Endodermal cell (in vitro differentiated cells): ENCODE measurements at places on chromosomes 5 and 9. TPM values are rescaled to one million over a fixed set of nuclear protein-coding genes. Genes with fewer than 3 reads are reported as not detected.
A peak's percentile ranks its signal among the peaks of the same experiment; 100 is the strongest.

DNA sequence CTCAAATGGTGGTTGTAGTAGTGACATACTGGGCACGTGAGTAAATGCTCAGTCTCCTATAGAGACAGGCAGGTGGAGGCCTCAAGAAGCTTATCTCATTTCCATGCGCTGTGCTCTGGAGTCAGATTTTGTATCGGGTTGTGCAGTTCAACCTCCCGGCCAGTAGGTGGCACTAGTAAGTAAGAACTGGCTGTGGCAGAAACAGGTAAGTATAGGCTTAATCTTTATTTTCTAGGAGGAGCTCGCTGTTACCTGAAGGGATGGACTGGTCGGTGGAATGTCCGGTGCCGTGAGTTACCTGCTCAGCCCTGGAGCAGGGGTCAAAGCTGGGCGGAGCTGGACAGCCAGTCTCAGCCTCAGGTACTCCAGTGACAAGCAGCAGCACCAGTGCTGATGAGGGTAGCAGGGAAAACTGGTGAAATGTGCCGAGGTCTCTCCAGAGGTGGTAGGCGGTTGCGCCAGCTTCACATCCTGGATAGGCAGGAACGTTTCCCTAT is 880.1 kb upstream of the SEMA6A start:
- DNase-seq, result peak; percentile 93
- no peak overlapping the region for H3K4me3 ChIP-seq
- no peak overlapping the region for H3K27ac ChIP-seq
- no peaks in the 10 kb centered on the region for H3K36me3 ChIP-seq
- no peaks in the 10 kb centered on the region for H3K4me1 ChIP-seq

Gene ZNF658
- total RNA-seq, result 5.9 to 7.9 TPM (median 7.7 TPM) in 3 replicates

DNA sequence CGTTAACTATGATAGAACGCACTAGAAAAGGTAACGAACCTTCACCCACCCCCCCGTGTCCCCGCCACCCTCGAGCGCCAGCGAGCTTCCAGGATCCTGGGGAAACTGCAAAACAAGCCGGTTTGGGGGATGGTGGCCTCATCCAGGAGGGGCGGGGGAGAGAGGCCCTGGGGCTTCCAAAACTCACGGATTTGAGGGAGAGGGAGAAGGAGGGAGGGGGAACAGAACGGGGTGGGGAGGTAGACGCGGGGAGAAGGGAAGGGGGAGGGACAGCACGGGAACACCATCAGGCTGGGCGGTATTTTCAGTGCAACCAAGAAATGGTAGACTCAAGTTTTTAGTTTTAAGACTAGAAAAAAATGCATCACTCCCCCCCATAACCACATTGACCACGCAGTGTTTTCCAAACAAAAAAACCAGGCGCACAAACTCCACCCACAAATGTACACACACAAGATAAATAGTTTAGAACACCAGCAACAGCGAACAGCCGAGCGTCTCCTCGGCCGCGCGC is 1.4 kb downstream of the NRARP start:
- peak overlapping the region; percentile 72 for H3K27ac ChIP-seq
- peaks cover 3% of the 10 kb centered on the region for H3K4me1 ChIP-seq
- H3K36me3 ChIP-seq, result no peaks in the 10 kb centered on the region
- H3K4me3 ChIP-seq, result peak overlapping the region; percentile 90
- DNase-seq, result peak; percentile 84

GRCh38 chr9:76109953-76110352 is 219.5 kb downstream of the PCSK5 start:
- H3K4me3 ChIP-seq, result no peak overlapping the region
- no peak overlapping the region for H3K27ac ChIP-seq
- no peaks in the 10 kb centered on the region for H3K4me1 ChIP-seq
- no peaks in the 10 kb centered on the region for H3K36me3 ChIP-seq
- no peak for DNase-seq

GRCh38 chr5:132483101-132483500 is 7.5 kb downstream of the IRF1 start:
- no peak overlapping the region for H3K27ac ChIP-seq
- no peaks in the 10 kb centered on the region for H3K4me1 ChIP-seq
- no peaks in the 10 kb centered on the region for H3K27me3 ChIP-seq
- peaks cover 23% of the 10 kb centered on the region for H3K36me3 ChIP-seq
- no peak for DNase-seq

Gene TMEM174
- total RNA-seq, result not detected in 2 replicates

- H3K36me3 ChIP-seq, result no peaks in the 10 kb centered on the region
- H3K27me3 ChIP-seq, result no peaks in the 10 kb centered on the region
- no peak for DNase-seq
- H3K27ac ChIP-seq, result no peak overlapping the region
- no peak overlapping the region for H3K4me3 ChIP-seq
Observed at GRCh38 chr9:107435415-107435814, 54.2 kb downstream of the KLF4 start.

DNA sequence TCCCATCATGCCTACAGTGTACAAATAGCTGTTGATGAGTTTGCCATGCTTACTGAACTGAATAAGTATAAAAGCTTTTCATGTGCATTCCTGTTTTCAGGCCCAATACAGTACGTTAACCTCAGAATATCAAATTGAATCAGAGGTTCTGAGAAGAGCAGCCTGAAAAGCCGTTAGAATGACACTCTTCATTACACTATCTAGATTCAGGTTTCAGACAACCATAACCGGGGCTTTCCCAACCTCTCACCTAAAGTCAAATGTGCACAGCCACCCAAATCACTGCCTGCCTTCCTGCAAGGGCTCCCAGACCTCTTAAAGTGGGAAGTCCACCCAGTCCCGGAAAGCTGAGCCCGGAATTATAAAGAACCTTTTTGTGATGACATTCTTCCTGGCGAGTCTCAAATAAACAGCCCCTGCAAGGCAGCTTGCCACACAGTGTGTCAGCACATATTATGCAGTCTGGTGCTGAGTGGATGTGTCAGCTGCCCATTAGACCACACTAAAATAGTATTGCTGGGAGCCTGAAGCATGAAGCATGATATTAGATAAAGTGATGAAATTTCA is 245.8 kb downstream of the TLE4 start:
- peak; percentile 45 for DNase-seq
- H3K36me3 ChIP-seq, result no peaks in the 10 kb centered on the region
- no peak overlapping the region for H3K27ac ChIP-seq
- H3K4me1 ChIP-seq, result no peaks in the 10 kb centered on the region

DNA sequence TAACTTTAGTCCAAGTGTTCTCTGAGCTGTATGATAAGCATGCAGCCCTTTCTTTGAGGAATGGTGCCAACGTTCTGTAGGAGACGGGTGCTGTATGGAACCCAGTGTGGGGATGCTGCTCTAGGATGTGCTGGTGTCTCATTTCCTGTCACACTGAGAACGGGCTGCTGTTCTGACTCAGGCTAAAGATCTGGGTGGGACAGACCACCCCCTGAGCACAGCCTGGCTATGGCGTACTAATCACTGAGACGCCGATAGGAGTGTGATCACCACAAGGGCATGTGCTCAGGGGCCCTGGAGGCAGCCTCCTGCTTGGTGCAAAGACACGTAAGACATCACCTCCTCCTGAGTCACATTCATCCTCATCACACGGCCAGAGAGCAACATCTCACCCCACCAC is 240.4 kb downstream of the IRX2 start:
- H3K36me3 ChIP-seq, result no peaks in the 10 kb centered on the region
- no peak overlapping the region for H3K4me3 ChIP-seq
- no peaks in the 10 kb centered on the region for H3K4me1 ChIP-seq
- H3K27me3 ChIP-seq, result no peaks in the 10 kb centered on the region
- H3K27ac ChIP-seq, result no peak overlapping the region

- H3K4me1 ChIP-seq, result peaks cover 8% of the 10 kb centered on the region
- peaks cover 10% of the 10 kb centered on the region for H3K36me3 ChIP-seq
- no peaks in the 10 kb centered on the region for H3K27me3 ChIP-seq
- H3K27ac ChIP-seq, result peak overlapping the region; percentile 89
- peak overlapping the region; percentile 93 for H3K4me3 ChIP-seq
Observed at GRCh38 chr9:136848393-136849037, 694 bp upstream of the PHPT1 start.

- H3K4me3 ChIP-seq, result no peak overlapping the region
- no peaks in the 10 kb centered on the region for H3K36me3 ChIP-seq
- no peak overlapping the region for H3K27ac ChIP-seq
- no peak for DNase-seq
- no peaks in the 10 kb centered on the region for H3K4me1 ChIP-seq
Observed at GRCh38 chr9:125608489-125609224, 98.4 kb downstream of the MAPKAP1 start.

GRCh38 chr5:13581132-13581531 is 363.4 kb downstream of the DNAH5 start:
- no peak overlapping the region for H3K4me3 ChIP-seq
- H3K27me3 ChIP-seq, result no peaks in the 10 kb centered on the region
- H3K4me1 ChIP-seq, result no peaks in the 10 kb centered on the region

Gene OCLN
- total RNA-seq, result 124 to 142 TPM (median 134 TPM) in 3 replicates

DNA sequence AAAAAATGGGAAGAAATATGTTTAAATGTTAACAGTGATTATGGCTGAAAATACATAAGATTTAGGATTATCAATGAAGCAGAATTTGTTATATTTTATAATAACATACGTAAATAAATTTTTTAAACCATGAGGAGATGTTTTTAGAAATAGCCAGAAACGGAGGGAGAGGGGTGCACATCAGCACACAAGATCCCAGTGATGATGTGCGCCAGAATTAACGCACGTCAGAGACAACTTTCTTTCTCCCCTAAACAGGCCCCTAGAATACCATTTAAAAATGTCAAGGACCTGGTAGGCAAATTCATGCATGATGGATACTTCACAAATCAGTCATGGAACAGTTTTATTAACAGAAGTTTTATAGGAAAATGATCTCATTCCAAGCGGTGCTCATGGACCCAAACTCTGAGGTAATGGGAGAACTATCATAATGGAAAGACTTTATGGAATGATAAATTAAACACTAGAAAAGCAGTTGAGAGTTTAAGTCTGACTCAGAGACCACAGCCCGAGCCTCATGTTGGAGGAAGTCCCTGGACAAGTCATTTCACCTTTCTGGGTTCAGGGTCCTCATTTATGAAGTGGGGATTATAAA is 258.9 kb upstream of the GAS1 start:
- no peak overlapping the region for H3K27ac ChIP-seq
- H3K4me3 ChIP-seq, result no peak overlapping the region
- H3K4me1 ChIP-seq, result no peaks in the 10 kb centered on the region
- H3K27me3 ChIP-seq, result no peaks in the 10 kb centered on the region
- no peak for DNase-seq

DNA sequence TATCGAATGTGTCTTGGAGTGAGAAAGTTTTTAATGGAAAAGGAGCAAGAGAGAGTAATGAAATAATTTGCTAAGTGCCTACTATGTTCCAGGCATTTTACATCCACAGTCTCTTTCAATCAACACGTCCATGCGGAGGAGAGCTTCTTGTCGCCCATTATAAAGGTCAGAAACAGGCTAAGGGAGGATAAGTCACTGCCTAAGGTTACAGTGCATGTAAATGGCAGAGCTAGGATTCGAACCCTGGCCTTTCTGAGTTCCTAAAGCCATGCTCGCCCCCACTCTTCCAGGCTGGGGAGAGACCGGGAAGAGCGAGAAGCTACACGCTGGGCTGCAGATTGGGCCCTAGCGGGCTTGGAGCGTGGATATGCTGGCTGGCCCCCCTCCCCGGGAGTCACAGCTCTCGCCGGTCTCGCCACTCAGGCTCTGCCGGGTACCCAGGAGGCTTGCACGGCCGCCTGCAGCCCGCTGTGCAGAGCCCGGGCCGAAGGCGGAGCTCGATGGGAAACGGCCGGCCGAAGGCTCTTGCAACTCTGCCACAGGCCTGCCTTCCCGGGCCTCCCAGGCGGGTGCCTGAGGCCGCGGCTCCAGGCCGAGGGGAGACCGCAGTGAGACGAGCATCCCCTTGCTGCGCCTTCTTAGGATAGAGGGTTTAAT is 775 bp upstream of the LHX2 start:
- no peak overlapping the region for H3K4me3 ChIP-seq
- no peaks in the 10 kb centered on the region for H3K4me1 ChIP-seq
- DNase-seq, result peak; percentile 86
- H3K27ac ChIP-seq, result no peak overlapping the region
- H3K27me3 ChIP-seq, result peaks cover 99% of the 10 kb centered on the region

- no peak for DNase-seq
- no peak overlapping the region for H3K27ac ChIP-seq
- peaks cover 9% of the 10 kb centered on the region for H3K4me1 ChIP-seq
- H3K4me3 ChIP-seq, result no peak overlapping the region
Observed at GRCh38 chr9:4508907-4509589, 18.8 kb downstream of the SLC1A1 start.

DNA sequence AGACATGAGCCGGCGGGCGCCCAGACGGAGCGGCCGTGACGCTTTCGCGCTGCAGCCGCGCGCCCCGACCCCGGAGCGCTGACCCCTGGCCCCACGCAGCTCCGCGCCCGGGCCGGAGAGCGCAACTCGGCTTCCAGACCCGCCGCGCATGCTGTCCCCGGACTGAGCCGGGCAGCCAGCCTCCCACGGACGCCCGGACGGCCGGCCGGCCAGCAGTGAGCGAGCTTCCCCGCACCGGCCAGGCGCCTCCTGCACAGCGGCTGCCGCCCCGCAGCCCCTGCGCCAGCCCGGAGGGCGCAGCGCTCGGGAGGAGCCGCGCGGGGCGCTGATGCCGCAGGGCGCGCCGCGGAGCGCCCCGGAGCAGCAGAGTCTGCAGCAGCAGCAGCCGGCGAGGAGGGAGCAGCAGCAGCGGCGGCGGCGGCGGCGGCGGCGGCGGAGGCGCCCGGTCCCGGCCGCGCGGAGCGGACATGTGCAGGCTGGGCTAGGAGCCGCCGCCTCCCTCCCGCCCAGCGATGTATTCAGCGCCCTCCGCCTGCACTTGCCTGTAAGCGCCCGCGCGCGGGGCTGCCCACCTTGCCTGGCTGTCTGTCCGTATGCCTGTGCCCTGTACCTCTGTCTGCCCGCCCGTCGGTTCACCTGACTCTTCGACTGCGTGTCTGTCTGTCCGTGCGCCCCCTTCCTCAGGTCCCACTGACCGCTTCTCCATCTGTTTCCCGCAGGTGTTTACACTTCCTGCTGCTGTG is 412 bp downstream of the FGF18 start:
- H3K27ac ChIP-seq, result no peak overlapping the region
- peaks cover 39% of the 10 kb centered on the region for H3K27me3 ChIP-seq
- H3K4me1 ChIP-seq, result no peaks in the 10 kb centered on the region
- H3K36me3 ChIP-seq, result no peaks in the 10 kb centered on the region

DNA sequence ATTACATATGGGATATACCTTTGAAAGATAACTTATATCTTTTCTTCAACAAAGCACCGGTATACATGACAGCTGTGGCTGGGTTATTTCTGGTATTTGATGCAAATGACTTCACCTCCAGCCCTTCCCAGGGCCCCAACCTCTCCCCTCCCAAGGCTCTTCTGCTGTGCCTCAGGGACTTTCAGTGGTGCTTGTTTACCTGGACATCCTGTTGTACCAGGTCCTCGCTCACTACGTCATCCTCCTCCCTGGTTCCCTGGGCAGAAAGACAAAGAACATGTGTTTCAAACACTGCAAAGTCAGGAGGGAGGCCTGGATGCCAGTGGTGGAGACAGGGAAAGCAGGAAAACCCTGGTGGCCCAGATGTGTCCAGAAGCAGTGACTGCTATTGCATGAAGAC is 23.4 kb downstream of the ANXA6 start:
- no peak overlapping the region for H3K4me3 ChIP-seq
- no peak overlapping the region for H3K27ac ChIP-seq
- DNase-seq, result no peak
- H3K4me1 ChIP-seq, result peaks cover under 1% of the 10 kb centered on the region
